NCI-H187 treated with DMSO at 0.1 percent for 48 hours (cell line): ENCODE measurements at places on chromosomes 1 and 21.
A peak's percentile ranks its signal among the peaks of the same experiment; 100 is the strongest.

GRCh38 chr1:47575855-47576757 is 138.3 kb downstream of the FOXD2 start:
- no peak for DNase-seq

GRCh38 chr1:30318864-30319718 is 404.3 kb downstream of the MATN1 start:
- DNase-seq, result no peak

- DNase-seq, result no peak
Measured at GRCh38 chr1:66253330-66253921, 280.5 kb upstream of the SGIP1 start.

DNA sequence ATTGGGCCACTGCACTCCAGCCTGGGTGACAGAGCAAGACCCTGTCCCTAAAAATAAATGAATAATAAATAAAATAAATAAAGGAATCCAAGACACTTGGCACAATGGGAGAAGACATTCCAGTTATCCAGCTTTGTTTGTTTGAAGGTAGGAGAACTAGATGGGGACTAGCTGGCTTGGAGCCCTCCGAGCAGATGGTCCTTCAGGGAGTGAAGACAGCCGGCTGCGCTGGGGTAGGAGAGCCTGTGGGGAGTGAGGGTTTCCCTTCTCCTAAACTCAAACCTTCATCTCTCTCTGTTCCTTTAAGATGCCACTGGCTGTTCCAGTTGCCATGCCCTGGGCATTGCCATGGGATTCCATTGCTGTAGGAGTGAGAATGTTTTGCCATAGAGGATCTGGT is 120.6 kb downstream of the NAV1 start:
- DNase-seq, result no peak

GRCh38 chr1:119808491-119808890 is 2.8 kb downstream of the REG4 start:
- DNase-seq, result no peak

DNA sequence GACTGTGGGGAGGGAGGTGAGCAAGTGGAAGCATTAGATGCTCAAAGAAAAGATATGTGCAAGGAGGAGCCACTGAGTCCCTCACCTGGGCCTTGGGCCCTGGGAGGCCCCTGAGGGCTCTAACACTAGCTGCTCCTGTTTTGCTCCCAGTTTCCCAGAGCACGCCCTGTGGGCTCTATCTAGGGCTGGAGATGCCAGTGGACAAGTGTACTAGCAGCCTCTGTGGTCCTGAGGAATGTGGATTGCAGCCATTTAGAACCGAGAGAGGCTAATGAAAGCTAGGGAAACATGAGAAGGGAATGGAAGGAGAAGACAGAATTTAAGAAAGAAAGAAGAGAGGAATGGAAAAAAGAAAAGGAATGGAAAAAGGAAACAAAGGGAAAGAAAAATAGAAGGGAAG is 10.0 kb upstream of the TBX15 start:
- no peak for DNase-seq

GRCh38 chr1:179825206-179825605 is 52.4 kb downstream of the TOR1AIP2 start:
- DNase-seq, result no peak

- no peak for DNase-seq
Measured at GRCh38 chr1:206633708-206634121, 1.6 kb upstream of the DYRK3 start.

DNA sequence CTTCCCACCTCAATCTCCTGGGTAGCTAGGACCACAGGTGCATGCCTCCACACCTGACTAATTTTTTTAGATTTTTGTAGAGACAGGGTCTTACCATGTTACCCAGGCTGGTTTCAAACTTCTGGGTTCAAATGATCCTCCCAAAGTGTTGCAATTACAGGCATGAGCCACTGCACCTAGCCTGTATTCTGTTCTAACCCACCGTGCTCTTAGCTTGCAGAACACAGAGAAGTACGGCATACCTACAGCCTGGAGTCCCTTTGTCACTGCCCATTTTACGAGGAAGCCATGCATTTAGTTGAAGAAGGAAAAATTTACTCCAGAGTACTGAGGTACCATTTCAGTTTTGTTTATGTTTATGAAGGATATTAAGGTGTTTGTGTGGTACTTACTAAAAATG is 29.7 kb upstream of the NEXN start:
- DNase-seq, result no peak

DNA sequence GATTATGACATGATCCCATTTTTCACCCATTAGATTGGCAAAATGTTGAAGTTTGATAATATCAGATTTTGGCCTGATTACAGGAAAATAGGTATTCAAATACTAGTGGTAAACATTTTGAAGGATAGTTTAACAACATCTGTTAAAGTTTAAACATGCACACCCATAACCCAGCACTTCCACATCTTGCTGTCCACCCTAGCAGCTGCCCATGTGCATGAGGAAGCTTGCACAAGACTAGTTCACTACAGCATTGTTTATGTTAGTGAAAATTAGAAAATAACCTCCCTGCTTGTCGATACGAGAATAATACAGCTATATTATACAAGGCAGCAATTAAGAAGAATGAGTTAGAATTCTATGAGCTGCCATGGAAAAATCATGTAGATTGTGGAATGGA is 127.6 kb downstream of the C1orf21 start:
- DNase-seq, result no peak

DNA sequence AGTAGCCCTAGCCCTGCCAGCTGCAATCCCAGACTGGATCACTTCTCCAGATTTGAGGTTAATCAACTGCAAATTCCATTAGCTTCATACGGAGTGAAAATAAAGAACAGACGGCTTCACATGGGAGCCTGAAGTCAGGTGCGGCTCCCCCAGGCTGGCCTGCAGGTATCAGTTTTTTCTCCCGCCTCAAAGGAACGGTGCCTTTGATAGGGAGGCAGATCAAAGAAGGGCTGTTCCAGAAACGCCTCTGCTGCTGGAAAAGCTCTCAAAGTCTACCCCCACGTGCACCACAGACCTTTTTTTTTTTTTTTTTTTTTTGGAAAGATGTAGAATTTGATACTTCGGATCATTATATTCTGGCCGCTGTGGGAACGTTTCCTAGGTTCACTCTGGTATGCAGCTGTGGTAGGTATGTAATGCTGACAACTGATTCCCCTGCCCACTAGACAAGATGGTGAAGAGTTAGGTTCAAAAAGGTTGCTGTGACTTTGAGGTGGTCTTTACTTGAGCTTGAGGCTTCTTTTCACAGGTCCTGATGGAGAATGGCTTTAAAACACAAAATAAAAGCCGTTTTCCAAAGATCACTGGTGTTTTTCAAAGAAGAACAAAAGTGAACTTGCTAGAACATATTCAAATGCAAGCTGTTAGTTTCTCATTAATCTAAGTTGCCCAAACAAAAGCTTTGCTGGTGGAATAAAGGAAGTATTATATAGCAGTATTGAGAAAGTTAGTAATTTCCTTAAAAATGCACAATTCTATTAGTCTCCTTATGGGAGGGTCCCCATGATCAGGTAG is 189.0 kb upstream of the NFIA start:
- DNase-seq, result no peak

GRCh38 chr1:67831850-67832513 is 1.3 kb downstream of the GNG12 start:
- DNase-seq, result no peak

DNA sequence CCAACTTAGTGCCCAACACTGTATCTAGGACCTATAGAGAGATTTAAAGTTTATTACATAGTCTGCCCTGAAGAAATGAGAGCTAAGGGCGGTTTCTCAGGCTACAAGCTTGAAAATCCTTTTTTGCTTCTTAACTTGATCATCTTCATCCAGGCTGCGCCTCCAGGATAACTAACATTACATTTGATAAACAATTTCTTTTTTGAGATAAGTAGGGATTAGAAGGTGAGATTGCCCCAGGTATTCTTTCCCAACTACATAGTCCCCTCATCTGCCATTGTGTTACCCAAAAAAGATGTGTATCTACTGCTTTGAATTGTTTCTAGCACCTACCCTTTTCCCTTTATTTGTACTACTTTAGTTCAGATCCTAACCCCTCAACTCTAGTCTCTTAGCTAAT is 25.4 kb downstream of the NUF2 start:
- no peak for DNase-seq

GRCh38 chr1:172321451-172321850 is 99.0 kb upstream of the C1orf105 start:
- no peak for DNase-seq

- DNase-seq, result no peak
Measured at GRCh38 chr21:38938343-38938742, 132.6 kb downstream of the ETS2 start.

- peak; percentile 82 for DNase-seq
Measured at GRCh38 chr1:32716312-32717148, 14.0 kb upstream of the SYNC start.

DNA sequence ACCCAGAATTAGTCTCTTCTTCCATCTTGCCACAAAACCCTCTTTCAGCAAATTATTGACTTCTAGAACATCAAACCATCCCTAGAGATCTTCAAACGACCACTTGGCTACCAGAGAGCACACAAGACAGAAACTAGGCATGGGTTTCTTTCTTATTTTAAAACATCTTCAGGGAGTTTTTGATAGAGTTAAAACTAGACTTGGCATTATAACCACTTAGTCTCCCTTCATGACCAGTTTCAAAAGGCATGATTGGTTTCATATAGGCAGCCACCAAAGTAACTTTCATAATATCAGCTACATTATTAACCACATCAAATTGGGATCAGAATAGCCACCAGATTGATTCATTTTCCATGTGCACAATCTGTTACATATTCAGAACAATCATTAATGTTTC is 368.4 kb upstream of the GREM2 start:
- DNase-seq, result no peak

DNA sequence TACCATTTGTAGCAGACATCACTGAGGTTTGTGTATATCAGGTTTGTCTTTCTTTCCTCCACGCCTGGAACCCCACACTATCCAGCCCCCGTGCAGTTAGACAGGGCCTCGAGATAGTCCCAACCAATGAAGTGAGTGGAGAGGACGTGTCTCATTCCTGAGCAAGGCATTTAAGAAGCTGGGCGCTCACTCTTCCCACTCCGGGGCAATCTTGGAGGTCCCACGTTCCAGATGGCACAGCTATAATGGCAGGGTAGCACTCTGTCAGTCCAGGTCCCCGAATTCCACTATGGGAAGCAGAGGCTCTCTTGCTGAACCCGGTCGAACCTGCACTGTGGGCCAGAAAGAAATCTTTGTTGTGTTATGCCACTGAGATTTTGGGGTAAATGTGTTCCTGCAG is 57.3 kb upstream of the CSF3R start:
- no peak for DNase-seq

DNA sequence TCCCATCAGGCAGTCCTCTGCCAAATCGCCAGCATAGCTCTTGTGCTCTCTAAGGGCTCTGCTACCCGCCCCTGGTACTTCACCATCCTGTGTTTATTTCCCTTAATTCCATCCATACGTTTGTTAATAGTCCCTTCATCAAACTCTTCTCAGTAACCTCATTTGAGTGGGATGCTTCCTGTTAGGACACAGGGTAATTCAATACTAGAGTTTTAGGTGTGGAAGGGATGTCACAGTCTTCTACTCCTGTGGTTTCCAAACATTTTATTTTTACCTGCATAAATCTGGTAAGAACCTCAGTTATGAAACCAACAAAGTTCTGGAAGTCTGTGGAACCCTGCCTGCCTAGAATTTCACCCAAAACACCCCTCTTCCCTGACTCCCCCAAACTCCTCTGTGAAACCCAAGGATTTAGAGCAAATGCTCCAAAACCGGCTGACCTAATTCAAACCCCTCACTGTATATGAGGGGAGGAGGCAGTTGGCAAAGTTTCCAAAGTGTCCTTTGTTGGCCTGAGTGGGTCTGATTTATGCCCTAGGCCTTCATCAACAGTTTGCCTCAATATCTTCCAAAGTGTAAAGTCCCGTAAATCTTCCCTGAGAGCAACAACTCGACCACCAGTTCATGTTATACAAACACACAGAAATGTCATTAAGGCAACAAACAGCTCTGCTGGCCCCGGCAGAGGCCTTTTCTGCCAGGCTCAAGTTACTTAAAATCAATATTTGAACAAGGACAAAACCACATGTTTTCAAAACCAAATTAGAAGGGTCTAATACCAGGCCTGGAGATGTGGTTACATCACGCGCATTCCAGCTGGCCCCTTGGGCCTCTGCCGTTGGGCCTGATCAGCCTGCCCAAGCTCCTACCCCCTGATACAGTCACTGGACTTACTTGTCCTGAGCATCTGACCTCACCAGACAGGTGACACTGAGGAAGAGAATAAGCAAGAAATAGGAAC is 82.4 kb upstream of the FGGY start:
- peak; percentile 26 for DNase-seq

DNA sequence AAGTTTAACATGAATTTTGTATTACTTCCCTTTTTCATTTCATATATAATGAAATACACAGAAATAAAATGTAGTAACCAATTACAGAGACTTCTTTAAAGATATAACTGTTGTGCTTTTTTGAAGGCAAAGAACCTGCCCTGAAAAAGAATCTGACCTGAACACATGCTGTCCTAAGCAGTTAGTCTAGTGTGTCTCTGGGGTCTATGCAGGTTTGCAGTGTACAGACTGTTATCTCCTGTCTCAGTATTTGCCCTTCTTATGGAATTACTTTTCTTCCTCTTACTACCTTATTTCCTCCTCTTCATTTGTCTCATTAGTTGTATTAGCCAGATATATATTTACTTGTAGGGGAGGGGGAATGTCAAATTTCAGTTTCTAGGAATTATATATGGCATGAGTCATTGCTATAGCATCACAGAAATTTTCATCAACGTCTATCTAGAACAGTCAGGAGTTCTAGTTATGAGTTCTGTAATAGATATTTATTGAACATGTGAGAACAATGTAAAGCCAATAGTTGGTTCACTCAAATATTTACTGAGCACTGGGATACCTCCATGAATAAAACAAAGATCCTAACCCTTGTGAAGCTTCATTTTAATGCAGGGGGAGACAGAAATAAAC is 28.4 kb upstream of the PLEKHO1 start:
- no peak for DNase-seq
